Right atrium auricular region (tissue), 2 donors: ENCODE measurements at places on chromosomes 5 and 9. TPM values are rescaled to one million over a fixed set of nuclear protein-coding genes. Genes with fewer than 3 reads are reported as not detected.

DNA sequence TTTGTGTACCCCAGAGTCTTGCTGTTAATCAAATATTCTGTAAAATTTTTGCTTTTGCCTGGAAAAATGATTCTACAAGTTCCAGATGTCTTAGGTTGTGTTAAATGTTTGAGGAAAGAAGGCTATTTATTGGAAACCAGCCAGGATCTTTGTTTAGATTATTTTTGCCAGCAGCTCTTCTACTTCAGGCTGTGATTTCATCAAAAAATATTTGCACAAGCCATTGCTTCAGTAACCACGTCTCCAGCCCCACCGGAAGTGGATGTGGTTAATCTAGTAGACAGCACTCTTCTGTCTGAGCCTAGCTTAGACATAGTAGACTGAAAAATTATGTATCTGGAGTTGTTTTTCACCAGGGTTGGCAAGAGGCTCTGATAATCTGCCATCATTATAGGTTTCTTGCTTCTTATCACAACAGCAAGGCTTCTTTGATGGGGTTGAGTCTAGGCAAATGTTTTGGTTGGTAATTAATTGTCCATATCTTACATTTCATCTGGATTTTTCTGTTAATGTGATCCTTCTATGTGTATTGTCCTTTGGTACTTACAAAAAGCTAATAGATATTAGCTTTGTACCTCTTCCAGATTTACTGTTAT, 17.1 kb downstream of the KCTD16 start:
- DNase-seq, result no peak
- no peaks in the 10 kb centered on the region for H3K36me3 ChIP-seq
- H3K27ac ChIP-seq, result no peak overlapping the region
- H3K4me1 ChIP-seq, result no peaks in the 10 kb centered on the region
- H3K27me3 ChIP-seq, result no peaks in the 10 kb centered on the region
- no peak overlapping the region for H3K4me3 ChIP-seq

HACD4 gene
- total RNA-seq, result 1.7 TPM

DNA sequence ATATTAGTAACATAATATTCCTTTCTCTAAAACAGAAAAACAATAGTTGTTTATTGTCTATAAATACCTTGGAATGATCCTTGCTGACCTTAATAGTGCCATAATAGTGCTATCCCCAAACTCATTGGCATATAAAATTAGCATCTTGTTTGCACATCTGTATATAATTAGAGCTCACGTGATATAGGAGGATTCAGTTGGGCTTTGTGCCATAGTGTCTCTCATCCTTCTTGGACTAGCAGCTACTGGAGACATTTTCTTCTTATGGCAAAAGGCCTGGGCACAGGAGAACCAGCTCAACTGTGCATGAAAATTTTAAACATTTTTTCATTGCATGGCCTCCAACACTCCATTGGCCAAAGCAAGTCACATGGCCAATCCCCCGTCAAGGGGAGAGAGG, 342.5 kb downstream of the SPATA31D1 start:
- no peak overlapping the region for H3K4me3 ChIP-seq
- H3K27ac ChIP-seq, result no peak overlapping the region
- no peaks in the 10 kb centered on the region for H3K36me3 ChIP-seq
- no peaks in the 10 kb centered on the region for H3K4me1 ChIP-seq

CD180 gene
- total RNA-seq, result 0.26 TPM

DNA sequence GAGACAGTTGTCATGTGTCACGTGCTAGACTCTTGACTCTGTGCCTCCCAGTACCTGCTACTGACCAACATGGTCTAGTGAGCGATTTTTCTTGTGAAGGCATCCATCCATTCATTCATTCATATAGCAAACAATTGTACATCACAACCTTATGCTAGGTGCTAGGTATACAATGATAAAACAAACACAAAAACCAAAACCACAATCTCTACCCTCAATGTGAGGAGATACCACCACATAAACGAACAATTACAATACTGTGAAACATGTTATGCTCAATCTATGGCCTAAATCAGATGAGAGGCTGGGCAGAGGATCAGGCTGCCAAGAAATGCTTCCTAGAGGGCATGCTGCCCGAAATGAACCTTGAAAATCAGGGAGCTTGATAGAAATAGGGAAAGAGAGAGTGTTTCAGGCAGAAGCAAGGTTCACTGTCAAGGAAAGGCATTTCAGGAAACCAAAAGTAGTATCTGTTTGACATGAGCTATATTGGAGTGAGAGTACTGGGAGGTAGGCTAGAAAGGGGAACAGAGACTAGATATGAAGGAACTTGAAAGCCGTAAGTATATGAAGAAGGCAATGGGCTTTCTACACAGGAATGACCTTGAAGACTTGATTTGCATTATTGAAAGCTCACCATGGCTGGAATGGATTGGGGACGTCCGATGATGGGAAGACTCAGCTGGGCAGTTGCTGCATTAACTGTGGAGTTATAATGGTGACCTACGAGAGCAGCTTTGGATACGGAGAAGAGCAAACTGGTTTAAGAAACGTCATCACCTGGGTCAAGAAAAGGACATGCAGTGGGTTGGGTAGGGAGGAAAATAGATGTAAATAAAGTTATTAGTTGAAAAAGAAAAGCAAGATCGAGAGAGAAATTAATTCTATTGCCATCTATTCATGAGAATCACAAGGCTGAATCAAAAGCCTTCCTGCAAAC, 90.1 kb downstream of the THBS4 start:
- no peak for DNase-seq
- H3K27me3 ChIP-seq, result no peaks in the 10 kb centered on the region
- no peaks in the 10 kb centered on the region for H3K4me1 ChIP-seq
- H3K36me3 ChIP-seq, result no peaks in the 10 kb centered on the region
- no peak overlapping the region for H3K27ac ChIP-seq
- no peak overlapping the region for H3K4me3 ChIP-seq

FSTL4 gene
- total RNA-seq, result not detected

DNA sequence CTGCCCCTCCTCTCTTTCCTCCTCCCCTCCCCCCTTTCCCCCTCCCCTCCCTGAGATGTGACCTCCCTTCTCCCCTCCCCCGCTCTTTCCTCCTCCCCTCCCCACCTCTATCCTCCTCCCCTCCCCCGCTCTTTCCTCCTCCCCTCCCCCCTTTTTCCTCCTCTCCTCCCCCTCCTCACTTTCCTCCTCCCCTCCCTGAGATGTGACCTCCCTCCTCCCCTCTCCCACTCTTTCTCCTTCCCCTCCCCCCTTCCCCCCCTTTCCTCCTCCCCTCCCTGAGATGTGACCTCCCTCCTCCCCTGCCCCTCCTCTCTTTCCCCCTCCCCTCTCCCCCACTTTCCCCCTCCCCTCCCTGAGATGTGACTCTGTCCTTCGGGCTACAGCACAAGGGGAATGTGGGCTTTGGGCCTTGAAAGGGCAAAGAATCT, 169.8 kb downstream of the COL23A1 start:
- H3K4me1 ChIP-seq, result peaks cover 3% of the 10 kb centered on the region
- H3K27ac ChIP-seq, result no peak overlapping the region
- H3K36me3 ChIP-seq, result no peaks in the 10 kb centered on the region

PRELID1 gene
- 26.7 TPM for total RNA-seq

PTPA gene
- 81.3 TPM for total RNA-seq

DNA sequence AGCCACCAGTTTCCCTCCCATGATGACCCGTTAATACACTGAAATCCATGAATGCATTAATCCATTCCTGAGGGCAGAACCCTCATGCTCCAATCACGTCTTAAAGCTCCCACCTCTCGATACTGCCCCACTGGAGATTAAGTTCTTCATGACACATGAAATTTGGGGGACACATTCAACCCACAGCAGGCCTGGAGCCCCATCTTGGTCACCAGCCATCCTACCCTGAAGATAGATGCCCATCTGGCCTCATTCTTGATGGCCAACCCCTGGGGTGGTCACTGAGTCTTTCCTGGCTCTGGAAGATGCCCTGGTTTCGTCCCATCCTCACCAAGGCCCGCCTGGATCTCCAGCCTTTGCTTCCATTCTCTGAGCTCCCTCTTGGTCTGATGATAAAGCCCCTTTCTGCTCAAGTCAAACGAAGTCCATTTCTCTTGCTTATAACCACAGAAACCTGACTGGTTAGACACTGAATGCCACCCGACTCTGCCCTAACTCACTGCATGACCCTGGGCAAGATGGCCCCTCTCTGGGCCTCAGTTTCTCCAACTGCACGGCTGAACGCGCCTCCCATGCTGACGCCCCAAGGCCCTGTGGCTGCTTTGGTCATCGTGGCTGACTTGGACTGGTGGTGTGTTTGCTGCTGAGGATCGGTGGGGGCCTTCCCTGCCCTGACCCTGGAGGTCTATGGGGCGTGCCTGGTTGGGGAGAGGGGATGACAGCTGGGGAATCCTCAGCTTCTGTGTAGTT, 138.4 kb upstream of the IER5L start:
- peak; percentile 48 for DNase-seq
- no peaks in the 10 kb centered on the region for H3K27me3 ChIP-seq
- H3K36me3 ChIP-seq, result no peaks in the 10 kb centered on the region
- no peaks in the 10 kb centered on the region for H3K4me1 ChIP-seq
- H3K4me3 ChIP-seq, result no peak overlapping the region

CNTFR gene
- total RNA-seq, result 23.3 TPM

GRCh38 chr5:64654561-64654938, 35.8 kb upstream of the SHISAL2B start:
- H3K36me3 ChIP-seq, result no peaks in the 10 kb centered on the region
- H3K27ac ChIP-seq, result no peak overlapping the region
- DNase-seq, result no peak
- no peak overlapping the region for H3K4me3 ChIP-seq
- no peaks in the 10 kb centered on the region for H3K4me1 ChIP-seq

DNA sequence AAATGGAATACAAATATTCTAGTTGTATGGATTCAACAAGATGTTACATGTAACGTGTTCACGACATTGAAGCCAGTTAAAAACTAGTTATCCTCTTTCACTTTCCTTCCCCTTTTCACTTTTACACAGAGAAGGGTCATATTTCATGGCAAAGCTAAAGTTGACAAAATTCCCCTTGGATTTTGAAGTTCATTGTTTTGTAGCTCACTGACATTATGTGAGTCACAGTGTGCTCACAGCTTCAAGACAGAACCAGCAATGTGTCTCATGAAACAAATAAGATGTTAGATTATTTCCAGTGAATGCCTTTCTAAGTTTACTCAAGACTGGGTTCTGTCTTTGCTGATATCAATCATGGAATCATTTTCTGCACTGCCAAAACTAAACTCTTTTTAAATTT, 535.5 kb upstream of the GRIN3A start:
- H3K27me3 ChIP-seq, result no peaks in the 10 kb centered on the region
- no peak overlapping the region for H3K4me3 ChIP-seq
- H3K27ac ChIP-seq, result no peak overlapping the region
- DNase-seq, result no peak
- no peaks in the 10 kb centered on the region for H3K4me1 ChIP-seq

GRCh38 chr9:113580041-113580953, 116.8 kb downstream of the RGS3 start:
- H3K27ac ChIP-seq, result peak overlapping the region; percentile 83
- H3K36me3 ChIP-seq, result peaks cover 24% of the 10 kb centered on the region
- H3K27me3 ChIP-seq, result no peaks in the 10 kb centered on the region
- H3K4me3 ChIP-seq, result no peak overlapping the region
- peak; percentile 84 for DNase-seq
- no peaks in the 10 kb centered on the region for H3K4me1 ChIP-seq

FAT2 gene
- total RNA-seq, result not detected

- no peak overlapping the region for H3K27ac ChIP-seq
- H3K4me3 ChIP-seq, result no peak overlapping the region
- no peaks in the 10 kb centered on the region for H3K27me3 ChIP-seq
- DNase-seq, result no peak
- H3K36me3 ChIP-seq, result no peaks in the 10 kb centered on the region
These were observed 201.0 kb downstream of the WDR70 start for GRCh38 chr5:37580106-37580505.

GRCh38 chr5:142609142-142609541, 76.7 kb downstream of the FGF1 start:
- H3K4me3 ChIP-seq, result no peak overlapping the region
- no peaks in the 10 kb centered on the region for H3K4me1 ChIP-seq
- no peak for DNase-seq
- no peaks in the 10 kb centered on the region for H3K36me3 ChIP-seq
- no peak overlapping the region for H3K27ac ChIP-seq

GRCh38 chr9:21994556-21995005, at the start of gene CDKN2B-AS1:
Gene CDKN2B-AS1, plus strand, starts transcription at chr9:21994791.
- H3K27ac ChIP-seq, result peak within 1 kb of the TSS; percentile 79
- H3K27me3 ChIP-seq, result peaks cover 25% of the 10 kb centered on the region
- peaks cover 18% of the 10 kb centered on the region for H3K4me1 ChIP-seq
- no peaks in the 10 kb centered on the region for H3K36me3 ChIP-seq
- H3K4me3 ChIP-seq, result peak within 1 kb of the TSS; percentile 64
- peak; percentile 59 for DNase-seq

GRCh38 chr9:134223591-134224122, 59.3 kb upstream of the RNU6ATAC start:
- no peaks in the 10 kb centered on the region for H3K4me1 ChIP-seq
- H3K4me3 ChIP-seq, result no peak overlapping the region
- H3K27me3 ChIP-seq, result no peaks in the 10 kb centered on the region
- H3K27ac ChIP-seq, result no peak overlapping the region
- DNase-seq, result no peak

DNA sequence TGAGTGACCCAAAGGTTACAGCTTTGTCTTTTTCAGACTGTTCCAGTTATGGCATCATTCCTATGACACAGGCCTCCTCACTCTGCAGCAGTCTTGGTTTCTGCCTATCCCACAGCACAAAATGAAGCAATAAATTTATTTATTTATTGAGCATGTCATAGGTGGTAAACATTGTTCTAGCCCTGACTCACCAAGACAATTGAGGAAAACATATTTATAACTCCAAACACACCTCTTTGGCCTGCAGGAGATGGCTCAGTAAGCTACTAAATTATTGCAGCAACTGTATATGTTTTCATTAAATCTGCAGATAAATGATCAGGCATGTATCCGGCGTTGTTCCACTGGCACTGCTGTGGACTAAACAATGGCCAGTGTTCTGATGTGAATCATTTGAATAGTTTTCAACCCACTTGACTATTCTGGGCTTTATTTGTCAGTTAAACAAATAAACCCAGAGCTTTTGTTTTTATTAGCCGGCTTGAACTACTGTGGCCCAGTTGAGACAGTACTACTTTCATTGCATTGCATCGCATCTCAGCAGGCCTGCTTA, 83.2 kb downstream of the FOXD1 start:
- no peak overlapping the region for H3K27ac ChIP-seq
- H3K36me3 ChIP-seq, result no peaks in the 10 kb centered on the region
- no peak overlapping the region for H3K4me3 ChIP-seq
- DNase-seq, result no peak
- no peaks in the 10 kb centered on the region for H3K27me3 ChIP-seq
- no peaks in the 10 kb centered on the region for H3K4me1 ChIP-seq

- no peaks in the 10 kb centered on the region for H3K4me1 ChIP-seq
- DNase-seq, result no peak
- H3K36me3 ChIP-seq, result peaks cover 5% of the 10 kb centered on the region
- H3K27me3 ChIP-seq, result no peaks in the 10 kb centered on the region
- H3K4me3 ChIP-seq, result no peak overlapping the region
These were observed 6.0 kb upstream of the NIPBL start for GRCh38 chr5:36870399-36871040.

DNA sequence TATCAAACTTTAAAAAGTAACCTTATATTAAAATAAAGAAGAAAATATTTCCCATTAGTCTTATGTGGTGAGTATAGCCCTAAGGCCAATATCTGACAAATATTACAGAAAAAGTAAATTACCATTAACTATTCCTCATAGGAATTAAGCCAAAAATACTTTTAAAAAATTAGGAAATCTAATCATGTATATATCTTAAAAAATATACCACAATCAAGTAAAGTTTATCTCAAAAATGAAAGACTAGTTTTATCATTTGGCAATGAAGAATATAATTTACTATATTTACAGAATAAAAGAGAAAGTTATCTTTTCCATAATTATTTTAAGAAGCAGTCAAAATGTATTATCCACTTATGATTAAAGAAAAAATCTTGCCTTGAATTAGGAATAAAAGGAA, 458.8 kb upstream of the ZNF462 start:
- no peak overlapping the region for H3K4me3 ChIP-seq
- no peak for DNase-seq
- H3K27ac ChIP-seq, result no peak overlapping the region
- no peaks in the 10 kb centered on the region for H3K27me3 ChIP-seq
- no peaks in the 10 kb centered on the region for H3K4me1 ChIP-seq
